ENCODE measurements at places on chromosomes 7 and 10.
A peak's percentile ranks its signal among the peaks of the same experiment; 100 is the strongest.

DNA sequence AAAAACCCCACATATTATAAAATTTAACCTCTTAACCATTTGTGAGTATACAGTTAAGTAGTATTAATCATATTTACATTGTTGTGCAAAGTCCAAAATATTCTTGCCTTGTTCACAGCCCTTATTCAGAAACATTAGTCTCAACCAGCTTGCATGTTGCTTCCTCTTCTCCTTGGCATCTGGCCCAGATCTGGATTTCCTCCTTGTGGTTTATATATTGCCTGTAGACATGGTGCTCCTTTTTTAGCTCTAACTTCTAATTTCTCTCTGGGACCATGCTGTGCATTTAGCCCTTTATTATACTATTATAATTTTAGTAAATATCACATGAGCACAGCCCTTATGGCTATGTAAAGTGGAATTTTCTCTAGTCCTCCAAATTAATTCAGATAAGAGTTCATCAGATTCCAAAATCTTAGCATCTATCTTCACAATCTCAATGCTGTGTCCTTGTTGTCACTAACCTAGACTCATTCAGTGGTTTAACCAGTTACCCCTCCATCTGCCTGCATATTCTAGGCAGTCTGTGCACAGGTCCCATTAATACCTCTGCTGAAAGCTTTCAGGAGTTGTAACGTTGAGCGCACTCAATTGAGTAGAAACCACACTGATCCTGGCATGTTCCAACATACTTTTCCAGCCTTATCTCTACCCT, 7.9 kb downstream of the CPED1 start:
- DNase-seq: peak; percentile 63

DNA sequence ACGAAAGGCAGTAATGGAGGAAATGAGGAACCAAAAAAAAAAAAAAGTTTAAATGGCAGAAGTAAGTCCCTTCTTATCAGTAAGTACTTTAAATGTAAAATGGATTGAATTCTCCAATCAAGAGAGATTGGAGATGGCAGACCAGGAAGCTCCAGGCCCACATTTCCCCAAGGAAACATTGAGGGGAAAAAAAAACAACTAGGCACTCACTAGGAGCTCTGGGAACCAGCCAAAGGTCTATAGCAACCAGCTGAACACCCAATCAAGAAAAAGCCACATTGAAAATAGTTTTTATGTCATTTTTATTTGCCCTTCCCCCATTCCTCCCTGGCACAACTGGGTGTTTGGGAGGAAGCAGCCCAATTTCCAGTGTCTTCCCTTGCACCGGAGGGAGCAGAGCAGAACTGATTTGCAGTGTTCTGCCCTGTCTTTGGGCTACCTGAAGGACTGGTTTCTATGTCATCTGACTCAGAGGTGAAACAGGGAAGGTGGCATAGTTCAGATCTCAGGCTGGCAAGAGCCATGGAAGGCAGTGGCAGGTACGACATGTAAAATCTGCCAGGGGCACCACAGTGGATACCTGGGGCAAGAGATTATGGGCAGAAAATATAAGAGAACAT, 121.9 kb downstream of the SMURF1 start:
- DNase-seq: no peak

GRCh38 chr10:132461683-132462231, 64.8 kb downstream of the PWWP2B start:
- no peak for DNase-seq

DNA sequence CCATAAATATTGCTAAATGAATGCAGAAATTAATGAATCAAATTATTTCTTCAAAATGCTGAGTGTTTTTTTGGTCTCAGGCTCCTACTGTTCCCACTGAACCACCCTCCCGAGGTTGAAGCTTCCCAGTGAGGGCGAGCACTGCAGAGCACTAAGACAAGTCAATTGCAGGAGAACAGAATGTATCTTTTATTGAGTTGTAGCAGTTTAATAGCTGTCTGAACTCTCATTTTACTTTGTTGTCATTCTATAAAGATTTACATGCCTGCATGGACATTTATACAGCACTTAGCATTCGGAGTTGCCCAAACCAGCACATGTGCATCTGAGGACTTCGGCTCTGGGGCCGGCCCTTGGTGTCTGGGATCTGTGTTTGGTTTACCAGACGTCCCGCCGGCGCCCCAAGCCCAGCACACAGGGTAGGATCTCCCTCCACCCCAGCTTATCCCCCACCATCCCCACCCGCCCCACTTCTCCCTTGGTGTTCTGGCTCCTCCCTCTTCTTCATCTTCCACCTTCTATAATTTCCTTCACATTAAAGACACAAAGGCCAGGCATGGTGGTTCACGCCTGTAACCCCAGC, 211.0 kb upstream of the SH2B2 start:
- no peak for DNase-seq

Data from CD8-positive, alpha-beta memory T cell (primary cell).